ENCODE measurements at places on chromosomes 1 and 21.
A peak's percentile ranks its signal among the peaks of the same experiment; 100 is the strongest.

- no peak for DNase-seq
Measured at GRCh38 chr1:205774198-205775014, 876 bp downstream of the RAB29 start.

- DNase-seq: no peak
Measured at GRCh38 chr1:114250683-114251572, 97.3 kb upstream of the SYT6 start.

DNA sequence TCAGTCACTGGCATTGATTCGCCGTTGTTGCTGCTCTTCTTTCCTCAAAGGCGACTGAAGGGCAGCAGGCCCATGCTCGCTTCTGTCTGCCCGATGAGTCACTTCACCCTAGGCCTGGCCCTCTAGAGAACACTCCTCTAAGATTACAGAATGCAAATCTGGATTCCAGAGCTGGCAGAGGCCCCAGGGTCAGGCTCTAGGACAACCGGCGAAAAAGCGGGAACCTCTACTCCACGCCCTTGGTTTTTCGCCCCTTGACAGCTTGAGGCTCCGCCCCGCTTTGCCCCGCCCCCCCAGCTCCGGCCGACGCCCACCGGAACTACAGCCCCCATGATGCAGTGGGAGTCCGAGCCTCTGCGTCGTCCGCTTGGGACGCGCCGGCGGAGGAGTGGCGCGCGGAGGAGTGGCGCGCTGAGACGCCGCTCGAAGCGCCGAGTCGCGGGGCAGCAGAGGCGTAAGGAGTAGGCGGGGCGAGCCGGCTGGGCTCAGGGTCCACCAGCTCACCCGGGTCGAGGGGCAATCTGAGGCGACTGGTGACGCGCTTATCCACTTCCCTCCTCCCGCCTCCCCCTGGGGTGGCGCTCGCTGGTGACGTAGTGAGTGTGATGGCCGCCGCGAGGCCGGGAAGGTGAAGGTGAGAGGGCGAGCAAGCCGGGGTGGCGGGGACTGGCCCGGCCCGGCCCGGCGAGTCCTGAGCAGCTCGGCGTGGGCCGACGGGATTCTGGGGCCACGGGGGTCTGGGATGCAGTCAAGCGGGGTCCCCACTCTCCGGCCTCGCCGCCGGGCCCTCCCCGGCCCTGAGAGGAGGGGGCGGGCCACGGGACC is at the start of gene MFN2:
Gene MFN2, plus strand, starts transcription at position 594 of the 825 bp plus-strand sequence. CDS start 8,725 bp downstream, outside the sequence.
- DNase-seq: peak; percentile 96

- DNase-seq: no peak
Measured at GRCh38 chr1:17648457-17649145, 106.5 kb upstream of the ACTL8 start.

DNA sequence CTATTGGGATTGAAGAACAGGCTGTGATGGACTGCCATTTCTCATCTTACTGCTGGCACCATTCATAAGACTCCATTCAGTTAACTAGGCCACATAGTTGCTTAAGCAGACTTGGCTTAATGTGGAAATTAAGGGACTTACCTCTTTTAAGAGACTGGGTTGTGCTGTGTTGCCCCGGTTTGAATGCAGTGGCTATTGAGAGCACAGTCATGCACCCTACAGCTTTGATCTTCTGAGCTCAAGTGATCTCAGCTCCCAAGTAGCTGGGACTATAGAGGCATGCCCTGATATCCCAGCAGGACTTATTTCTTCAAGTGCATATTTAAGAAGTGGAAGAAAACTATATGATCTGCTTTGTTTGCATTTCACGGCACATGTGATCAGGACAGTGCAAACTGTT is 181.1 kb downstream of the RASAL2 start:
- no peak for DNase-seq

Measured in skin of body (tissue), 3 donors.